ENCODE measurements at places on chromosomes 13 and 19.

DNA sequence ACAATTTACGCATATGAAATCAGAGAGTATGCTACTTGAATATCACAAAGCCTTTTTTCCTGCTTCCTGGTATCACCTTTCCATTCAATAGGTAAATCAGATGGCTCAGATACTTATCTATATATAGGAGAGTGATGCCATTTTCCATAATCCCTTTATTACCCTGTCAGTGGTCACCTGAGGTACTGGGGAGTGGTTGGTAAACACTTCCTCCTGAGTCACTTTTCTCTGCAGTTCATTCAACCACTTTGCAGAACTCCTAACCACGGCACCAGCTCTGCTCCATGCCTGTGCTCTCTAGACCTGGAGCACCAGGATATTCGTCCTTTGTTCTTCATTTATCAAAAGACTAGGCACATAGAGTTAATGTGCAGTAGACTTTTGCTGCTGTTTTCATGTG, 748.5 kb upstream of the KLHL1 start:
- no peak for DNase-seq

GRCh38 chr19:16316506-16316882, 8.1 kb upstream of the KLF2 start:
- DNase-seq, result no peak

- peak; percentile 13 for DNase-seq
Measured at GRCh38 chr19:2359992-2360685, at the start of gene TMPRSS9. TSS of gene TMPRSS9 (plus strand) at chr19:2360265. CDS start at chr19:2389786, 29,521 bp downstream.

DNA sequence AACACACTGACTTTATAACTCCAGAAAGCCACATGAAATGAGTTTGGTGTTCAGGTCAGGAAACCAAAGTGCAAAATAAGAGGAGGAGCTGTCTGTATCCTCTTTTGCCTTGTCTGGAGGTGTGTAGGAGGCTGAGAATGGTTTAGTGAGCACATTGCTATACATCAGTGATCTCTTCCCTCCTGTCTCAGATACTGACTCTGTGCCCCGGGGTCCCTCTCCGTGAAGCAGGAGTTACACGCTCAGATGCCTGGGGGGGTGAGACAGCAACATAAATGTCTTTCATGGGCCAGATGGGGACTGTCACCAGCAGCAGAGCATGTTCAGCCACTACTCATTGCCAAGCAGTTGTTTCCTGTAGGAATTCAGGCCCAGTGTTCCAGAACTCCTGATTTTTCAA, 285.4 kb downstream of the ATP8A2 start:
- DNase-seq, result no peak

DNA sequence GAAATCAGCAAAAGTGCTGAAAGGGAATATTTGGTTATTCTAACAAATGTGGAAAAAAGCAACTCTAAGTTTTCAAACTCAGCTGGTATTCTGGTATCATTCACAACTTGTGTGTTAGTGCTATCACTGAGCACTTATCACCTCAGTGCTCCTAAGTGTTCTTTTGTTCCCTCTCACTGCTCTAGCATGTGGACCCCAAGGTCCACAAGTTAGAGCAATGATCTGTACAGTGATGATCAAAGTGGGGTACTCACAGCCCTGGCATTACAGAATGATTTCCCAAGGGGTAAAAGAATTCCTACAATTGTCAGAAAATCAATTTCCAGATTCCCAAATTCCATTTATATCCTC, 575.0 kb downstream of the DIAPH3 start:
- DNase-seq, result no peak

DNA sequence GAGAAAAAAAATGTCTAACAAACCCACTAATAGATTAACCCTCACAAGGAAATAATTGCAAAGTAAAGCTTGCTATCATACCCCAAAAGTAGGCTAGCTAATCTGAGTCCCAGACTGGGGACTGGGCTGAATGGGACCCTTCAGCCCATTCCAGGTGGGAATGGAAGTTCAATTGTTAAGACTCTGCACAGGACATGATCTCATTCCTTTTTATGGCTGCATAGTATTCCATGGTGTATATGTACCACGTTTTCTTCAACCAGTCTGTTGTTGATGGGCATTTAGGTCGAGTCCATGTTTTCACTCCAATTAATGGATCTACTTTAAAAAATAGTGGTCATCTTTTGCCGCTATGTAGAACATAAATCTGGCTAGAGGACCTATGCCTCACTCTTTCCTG, 17.9 kb downstream of the OR7A5 start:
- DNase-seq, result no peak

- DNase-seq, result no peak
Measured at GRCh38 chr13:54033323-54033861, 1004.8 kb downstream of the OLFM4 start.

GRCh38 chr13:102187313-102187712, 214.5 kb downstream of the FGF14 start:
- DNase-seq, result no peak

All from BE2C (cell line).